ENCODE measurements at places on chromosomes 11 and 22.

DNA sequence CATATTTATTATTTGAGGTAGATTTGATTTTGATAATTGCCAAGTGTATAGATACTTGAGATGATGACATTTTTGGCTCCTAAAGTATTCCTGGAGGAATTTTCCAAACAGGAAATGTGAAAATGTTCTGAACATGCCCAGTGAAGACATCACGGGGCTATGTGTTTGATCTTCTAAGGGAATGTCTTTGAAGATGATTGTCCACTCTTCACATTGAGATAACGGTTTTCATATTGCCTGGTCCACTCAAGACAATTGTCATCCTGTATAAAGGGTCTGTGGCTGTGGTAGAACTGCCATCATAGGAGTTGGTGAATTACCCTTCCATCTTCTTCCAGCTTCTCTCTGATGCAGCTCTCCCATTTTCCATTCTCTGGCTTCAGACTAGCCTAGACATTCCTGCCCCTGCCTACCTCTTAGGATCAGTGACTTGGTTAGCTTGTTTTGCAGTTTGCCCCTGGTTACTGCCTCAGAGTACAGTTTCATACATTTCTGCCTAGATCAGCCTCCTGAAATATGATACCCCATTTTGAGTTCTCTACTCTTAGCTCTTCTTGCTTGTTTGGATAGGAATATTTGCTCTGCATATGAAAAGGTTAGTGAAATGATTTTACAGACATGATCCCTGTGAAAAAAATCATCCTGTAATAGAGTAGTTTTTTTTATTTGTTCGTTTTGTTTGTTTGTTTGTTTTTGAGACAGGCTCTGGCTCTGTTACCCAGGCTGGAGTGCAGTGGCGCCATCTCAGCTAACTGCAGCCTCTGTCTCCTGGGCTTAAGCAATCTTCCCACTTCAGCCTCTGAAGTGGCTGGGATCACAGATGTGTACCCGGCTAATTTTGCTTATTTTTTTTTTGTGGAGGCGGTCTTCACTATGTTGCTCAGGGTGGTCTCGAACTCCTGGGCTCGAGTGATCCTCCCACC is 111.4 kb upstream of the SORL1-AS1 start:
- DNase-seq = no peak

- peak; percentile 32 for DNase-seq
Observed at GRCh38 chr11:128288368-128288767, 299.0 kb downstream of the ETS1 start.

GRCh38 chr22:46009730-46010129 is 32.8 kb upstream of the WNT7B start:
- DNase-seq = no peak

- DNase-seq = no peak
Observed at GRCh38 chr22:36510384-36510783, 3.5 kb upstream of the FOXRED2 start.

- no peak for DNase-seq
Observed at GRCh38 chr11:126467046-126467370, 111.5 kb downstream of the ST3GAL4 start.

GRCh38 chr22:20514658-20515406 is 7.4 kb downstream of the MED15 start:
- no peak for DNase-seq

- DNase-seq = peak; percentile 84
Observed at GRCh38 chr22:21816787-21817496, 50.5 kb downstream of the MAPK1 start.

- DNase-seq = no peak
Observed at GRCh38 chr11:100434821-100435641, 252.1 kb upstream of the ARHGAP42 start.

DNA sequence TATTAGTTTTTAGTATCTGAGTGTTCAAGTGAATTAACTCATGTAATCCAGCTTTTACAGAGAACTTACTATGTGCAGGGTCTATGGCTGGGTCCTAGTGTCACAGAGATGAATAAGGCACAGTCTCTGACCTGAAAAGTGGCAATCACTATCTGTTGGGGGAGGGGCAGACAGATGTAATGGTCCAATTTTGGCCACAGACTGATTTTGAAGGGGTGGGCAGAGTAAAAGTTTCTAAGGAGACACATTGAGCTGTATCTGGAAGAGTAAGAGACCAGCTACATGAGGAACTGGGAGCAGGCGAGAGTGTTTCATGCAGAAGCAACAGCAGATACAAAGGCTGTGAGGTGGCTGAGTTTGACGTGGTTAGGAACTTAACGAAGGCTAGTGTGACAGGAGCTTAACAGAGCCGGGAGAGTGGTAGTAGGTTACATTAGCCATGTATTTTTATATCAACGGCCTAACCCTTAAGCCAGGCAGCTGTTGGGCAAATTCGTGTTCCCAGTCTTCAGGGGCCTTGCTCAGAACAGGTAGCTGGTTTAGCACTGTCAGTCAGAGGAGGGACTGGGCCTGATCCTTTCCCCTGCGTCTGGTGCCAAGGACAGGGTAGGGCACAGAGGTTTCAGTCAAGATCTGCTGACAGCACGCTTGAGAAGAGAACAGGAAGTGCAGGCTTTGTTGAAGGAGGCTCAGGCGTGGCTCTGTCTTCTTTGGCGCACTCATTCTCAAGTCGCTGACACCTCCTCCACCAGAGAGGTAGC is 1.4 kb upstream of the STIM1 start:
- DNase-seq = peak; percentile 84

GRCh38 chr11:66912911-66913310 is 45.3 kb downstream of the PC start:
- DNase-seq = no peak

DNA sequence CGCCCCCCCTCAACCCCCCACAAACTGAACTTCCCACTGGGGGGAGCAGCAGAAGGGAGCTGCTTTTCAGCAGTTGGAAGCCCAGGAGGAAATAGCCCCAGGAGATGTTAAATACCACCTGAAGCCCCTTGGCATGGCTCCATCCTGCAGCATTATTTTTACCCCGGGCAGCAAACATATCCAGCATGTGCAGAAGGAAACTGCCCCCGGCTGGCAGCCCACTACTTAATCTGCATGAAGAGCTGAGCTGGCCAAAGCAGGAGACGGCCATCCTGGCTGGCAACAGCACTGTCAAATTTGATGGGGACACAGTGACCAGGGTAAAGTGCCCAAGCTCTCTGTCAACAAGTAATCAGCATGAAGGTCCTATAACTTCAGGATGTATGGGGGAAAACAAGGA is 32.0 kb downstream of the BUD13 start:
- DNase-seq = no peak

- DNase-seq = no peak
Observed at GRCh38 chr11:28793282-28793738, 685.1 kb downstream of the METTL15 start.

- no peak for DNase-seq
Observed at GRCh38 chr11:65778901-65779668, 1.7 kb downstream of the AP5B1 start.

- DNase-seq = peak; percentile 61
Observed at GRCh38 chr11:73152861-73153483, 10.9 kb upstream of the FCHSD2 start.

Measured in activated CD4-positive, alpha-beta T cell treated with anti-CD3 and anti-CD28 coated beads, Interleukin-2, Interleukin-6, amounts not matched to agents 100 ng/mL and 50 ng/mL, durations not matched to agents 16 hours and 8 hours (primary cell).